ENCODE measurements at places on chromosomes 5 and 9. TPM values are rescaled to one million over a fixed set of nuclear protein-coding genes. Genes with fewer than 3 reads are reported as not detected.

The CDH18 gene
- total RNA-seq: 0.71 TPM

The CMYA5 gene
- total RNA-seq: 1.3 TPM

The SLCO6A1 gene
- total RNA-seq: not detected

The GPX8 gene
- total RNA-seq: 105 TPM

The THBS4 gene
- total RNA-seq: 1.1 TPM

The WWC1 gene
- total RNA-seq: 1.8 TPM

The MRNIP gene
- 13.8 TPM for total RNA-seq

The PLPP7 gene
- 6.8 TPM for total RNA-seq

The CBY3 gene
- not detected for total RNA-seq

The OR13C3 gene
- total RNA-seq: not detected

The ASB6 gene
- total RNA-seq: 10.0 TPM

The PCDHA3 gene
- 0.28 TPM for total RNA-seq

The FAM170A gene
- not detected for total RNA-seq

The PCDHGA2 gene
- 2.7 TPM for total RNA-seq

The SLC34A3 gene
- not detected for total RNA-seq

The TXNDC8 gene
- total RNA-seq: not detected

The PCDHA6 gene
- total RNA-seq: 0.55 TPM

The CD274 gene
- total RNA-seq: 2.2 TPM

The INSL4 gene
- not detected for total RNA-seq

The SLC31A2 gene
- 10.0 TPM for total RNA-seq

The OCLN gene
- 0.43 TPM for total RNA-seq

The CAMLG gene
- 46.4 TPM for total RNA-seq

The GPX3 gene
- 35.2 TPM for total RNA-seq

The IRX2 gene
- not detected for total RNA-seq

The UGT3A1 gene
- not detected for total RNA-seq

The TSSK1B gene
- 0.09 TPM for total RNA-seq

The FBXW5 gene
- total RNA-seq: 116 TPM

The FOXD4L3 gene
- not detected for total RNA-seq

The PCDHB3 gene
- 0.55 TPM for total RNA-seq

The SPAG8 gene
- 1.2 TPM for total RNA-seq

The ANKRD31 gene
- total RNA-seq: 0.14 TPM

The VCAN gene
- 452 TPM for total RNA-seq

The CAVIN4 gene
- 1.1 TPM for total RNA-seq

All from smooth muscle cell of bladder (primary cell).